ENCODE measurements at places on chromosomes 13 and 19.
A peak's percentile ranks its signal among the peaks of the same experiment; 100 is the strongest.

DNA sequence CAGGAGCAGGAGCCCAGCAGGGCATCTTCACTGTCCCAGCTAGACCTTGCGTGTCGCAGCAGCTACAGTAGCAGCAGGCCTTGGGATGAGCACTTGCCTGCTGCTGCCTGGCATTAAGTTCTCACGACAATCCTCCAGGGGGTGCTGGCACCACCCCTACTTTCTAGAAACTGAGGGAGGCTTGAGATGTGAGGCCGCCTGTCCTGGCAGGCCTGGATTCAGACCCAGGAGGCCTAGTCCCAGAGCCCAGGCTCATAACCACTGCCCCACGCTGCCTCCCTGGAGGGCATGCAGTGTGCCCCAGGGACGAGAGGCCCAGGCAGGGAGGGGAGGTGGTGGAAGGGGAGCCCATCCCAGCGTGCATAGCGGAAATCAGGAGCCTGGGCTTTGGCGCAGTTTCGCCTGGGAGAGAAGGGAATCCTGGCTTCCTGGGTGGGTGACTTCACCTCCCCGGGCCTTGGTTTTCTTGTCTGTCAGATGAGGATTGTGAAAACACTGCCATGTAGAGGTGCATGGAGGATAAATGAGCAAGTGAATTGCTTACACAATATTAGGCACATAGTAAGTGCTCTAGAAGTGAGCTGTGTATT, 26.1 kb downstream of the PPP5C start:
- DNase-seq: no peak

DNA sequence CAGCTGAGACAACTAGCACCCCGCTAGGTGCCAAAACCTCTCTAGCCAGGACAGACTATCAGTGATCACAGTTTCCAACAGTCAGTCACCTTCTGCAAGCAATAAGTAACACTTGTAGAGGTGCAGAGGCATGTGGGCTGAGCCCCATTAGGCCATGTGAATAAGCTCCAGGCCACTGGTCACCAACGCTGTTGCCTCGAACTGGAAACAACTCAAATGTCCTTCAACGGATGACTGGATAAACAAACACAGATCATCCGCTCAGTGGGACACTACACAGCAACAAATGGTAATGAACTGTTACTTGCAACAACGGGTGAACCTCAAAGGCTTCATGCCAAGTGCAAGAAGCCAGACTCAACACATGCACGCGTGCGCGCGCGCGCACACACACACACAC, 27.5 kb upstream of the TMEM160 start:
- DNase-seq: no peak

- DNase-seq: no peak
These were observed 65.8 kb downstream of the MLLT1 start for GRCh38 chr19:6213696-6214641.

- DNase-seq: no peak
These were observed 10.4 kb upstream of the ITM2B start for GRCh38 chr13:48222358-48223301.

DNA sequence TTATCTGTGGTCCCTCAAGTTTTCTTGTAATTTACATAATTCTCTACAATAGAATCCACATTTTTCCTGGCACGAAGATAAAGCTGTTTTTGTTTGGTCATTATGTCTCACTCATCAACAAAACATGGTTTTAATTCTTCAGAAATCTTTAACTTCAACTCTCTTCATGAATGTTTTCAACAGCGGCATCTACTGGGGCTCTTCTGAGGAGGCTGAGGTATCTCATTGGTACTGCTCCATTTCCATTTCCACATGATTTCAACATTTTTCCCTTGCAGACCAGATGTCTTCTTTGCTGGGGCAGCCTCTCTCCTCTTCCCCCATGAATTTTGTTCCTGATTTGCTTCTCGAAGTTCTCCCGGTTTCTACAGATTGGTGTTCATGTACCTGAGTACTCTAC, 5.8 kb upstream of the KBTBD7 start:
- no peak for DNase-seq

DNA sequence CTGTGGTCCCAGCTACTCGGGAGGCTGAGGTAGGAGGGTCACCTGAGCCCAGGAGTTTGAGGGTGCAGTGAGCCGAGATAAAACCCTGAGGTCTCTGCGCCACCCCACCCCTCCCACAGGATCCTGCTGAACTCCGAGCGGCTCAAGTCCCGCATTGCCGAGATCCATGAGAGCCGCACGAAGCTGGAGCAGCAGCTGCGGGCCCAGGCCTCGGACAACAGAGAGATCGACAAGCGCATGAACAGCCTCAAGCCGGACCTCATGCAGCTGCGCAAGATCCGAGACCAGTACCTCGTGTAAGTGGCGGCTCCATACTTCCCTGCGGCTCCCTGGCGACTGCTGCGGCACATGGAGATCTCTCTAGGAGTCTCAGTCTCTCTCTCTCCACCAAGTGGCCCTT, 6.6 kb upstream of the IFI30 start:
- DNase-seq: no peak

- no peak for DNase-seq
These were observed 65.5 kb downstream of the ING1 start for GRCh38 chr13:110779022-110779421.

- peak; percentile 12 for DNase-seq
These were observed 407 bp upstream of the ZNF440 start for GRCh38 chr19:11813703-11814028.

GRCh38 chr13:66996503-66996902, 233.6 kb downstream of the PCDH9 start:
- DNase-seq: no peak

- DNase-seq: no peak
These were observed 2.3 kb downstream of the ONECUT3 start for GRCh38 chr19:1755467-1756171.

DNA sequence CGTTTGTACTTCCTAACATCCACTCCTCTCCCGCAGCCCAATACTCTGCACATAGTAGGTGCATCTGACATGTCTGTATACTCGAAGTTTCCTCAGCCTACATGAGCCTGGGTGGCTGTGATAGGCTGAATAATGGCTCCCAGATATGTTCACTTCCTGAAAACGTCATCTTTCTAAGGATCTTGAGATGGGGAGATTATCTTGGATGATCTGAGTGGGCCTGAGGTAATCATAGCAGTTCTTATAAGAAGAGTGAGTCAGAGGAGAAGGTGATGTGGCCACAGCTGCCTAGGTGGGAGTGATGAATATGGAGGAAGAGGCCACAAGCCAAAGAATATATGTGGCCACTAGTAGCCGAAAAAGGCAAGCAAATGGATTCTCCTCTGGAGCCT, 84.2 kb downstream of the AKAP11 start:
- no peak for DNase-seq

DNA sequence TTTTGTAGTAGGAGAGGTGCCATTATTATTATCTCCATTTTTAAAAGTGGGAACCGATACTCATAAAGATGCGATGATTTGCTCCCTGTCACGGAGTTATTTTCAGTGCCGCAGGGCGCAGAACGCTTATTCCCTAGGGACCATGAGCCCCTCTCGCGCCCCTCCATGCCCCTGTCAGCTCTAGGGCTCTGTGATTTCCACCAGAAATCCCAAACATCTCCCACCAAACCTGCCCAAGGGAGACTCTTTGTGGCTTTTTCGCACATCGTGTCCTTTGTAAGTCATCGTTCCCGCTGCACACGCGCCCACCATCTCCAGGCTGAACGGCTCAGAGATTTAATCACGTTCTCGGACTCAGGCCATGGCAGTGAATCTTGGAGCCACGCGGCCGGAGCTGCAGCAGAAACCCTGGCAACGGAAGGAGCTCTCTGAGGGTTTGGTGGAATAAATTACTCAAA, 105.1 kb downstream of the DNAJC15 start:
- no peak for DNase-seq

DNA sequence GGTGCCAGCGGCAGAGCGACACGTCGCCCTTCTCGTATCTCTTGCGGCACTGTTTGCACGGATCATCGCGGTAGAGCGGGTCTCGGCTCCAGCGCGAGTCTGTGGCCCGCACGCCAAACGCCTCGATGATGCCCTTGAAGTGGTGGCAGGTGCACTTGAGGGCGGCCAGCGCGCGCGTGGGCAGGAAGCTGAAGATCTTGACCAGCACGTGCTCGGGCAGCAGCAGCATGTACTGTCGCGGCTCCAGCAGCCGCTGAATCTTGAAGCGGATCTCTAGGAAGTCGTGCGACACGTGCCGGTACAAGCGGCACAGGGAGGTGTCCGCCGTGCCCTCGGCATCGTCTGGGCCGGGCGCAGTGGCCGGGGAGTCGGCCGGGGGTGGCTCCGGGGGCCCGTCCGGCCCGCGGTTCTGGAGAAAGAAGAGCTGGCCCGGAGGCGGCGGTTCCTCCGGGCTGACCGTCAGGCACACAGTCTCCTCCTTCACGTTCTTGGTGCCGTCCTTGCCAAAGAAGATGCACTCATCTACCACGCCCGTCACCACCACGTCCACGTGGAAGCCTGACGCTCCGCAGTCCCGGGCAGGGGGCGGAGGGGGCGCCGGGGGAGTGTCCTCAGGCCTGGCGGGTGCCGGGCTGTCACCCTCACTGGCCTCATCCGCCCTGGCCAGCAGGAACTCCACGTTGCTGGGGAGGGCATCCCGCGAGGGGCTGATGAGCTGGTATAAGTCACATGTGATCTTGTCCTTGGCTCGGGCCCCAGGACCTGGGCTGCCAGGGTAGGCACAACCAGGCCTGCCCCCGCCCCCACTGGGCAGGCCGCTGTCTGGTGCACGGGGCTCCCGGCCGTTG, 18.6 kb downstream of the FBXO46 start:
- no peak for DNase-seq

- no peak for DNase-seq
These were observed 254.4 kb downstream of the ZNF536 start for GRCh38 chr19:30626626-30626966.

GRCh38 chr19:28869459-28869858, 343.5 kb downstream of the UQCRFS1 start:
- no peak for DNase-seq

DNA sequence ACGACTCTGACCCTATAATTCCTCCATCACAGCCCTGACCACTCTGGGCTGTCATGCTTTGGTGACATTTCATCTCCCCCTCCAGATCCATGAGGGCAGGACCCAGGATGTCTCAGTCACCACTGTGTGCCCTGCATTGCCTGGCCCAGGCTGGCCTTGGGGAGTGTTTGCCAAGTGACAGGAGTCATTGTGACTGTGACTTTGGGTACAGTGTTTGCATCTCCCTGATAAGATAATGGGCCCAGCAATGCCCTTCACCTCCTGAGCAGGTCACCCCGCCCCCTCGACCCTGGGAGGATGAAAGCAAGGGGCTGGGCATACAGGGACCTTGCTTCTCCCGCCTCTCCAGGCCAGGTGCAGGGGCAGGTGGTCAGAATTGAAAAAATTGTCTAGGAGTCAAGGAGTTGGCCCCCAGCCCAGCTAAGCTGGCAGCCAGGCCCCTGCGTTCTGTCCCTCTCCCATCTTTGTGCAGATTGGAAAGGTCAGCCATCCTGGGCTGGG, 5.9 kb upstream of the ATP4A start:
- DNase-seq: no peak

- DNase-seq: no peak
These were observed 86.8 kb downstream of the EDNRB start for GRCh38 chr13:77831866-77832265.

DNA sequence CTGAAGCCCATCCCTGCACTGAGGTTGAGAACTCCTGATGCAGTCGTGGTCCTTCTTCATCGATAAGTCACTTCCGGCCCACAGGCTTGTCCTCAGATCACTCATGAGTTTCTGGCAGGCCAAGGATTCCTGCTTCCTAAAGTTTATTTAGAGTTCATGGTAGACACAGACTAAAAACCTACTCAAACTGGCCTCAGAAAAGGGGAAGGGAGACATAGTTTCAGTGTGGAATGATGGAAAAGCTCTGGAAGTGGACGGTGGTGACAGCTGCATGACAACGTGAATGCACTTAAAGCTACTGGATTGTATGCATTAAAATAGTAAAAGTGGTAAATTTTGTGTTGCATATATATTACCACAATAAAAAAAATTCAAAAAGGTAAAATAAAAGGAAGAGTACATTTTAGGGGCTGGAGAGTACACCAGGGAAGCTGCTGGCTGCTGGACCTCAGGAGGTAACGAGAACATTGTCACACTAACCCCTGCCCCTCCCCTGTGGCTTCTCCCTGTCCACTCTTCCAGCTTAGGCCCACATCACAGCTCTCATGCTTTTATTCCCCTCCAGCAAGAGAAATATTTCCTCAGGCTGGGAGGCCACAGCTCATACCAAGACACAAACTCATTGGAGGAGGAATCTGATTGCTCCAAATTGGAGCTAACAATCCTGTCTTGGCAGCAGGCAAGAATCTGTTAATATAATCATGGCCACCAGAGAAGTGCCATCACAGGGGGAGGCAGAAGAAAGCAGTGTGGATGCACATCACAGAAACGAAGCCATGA, 741.0 kb downstream of the UQCRFS1 start:
- no peak for DNase-seq

DNA sequence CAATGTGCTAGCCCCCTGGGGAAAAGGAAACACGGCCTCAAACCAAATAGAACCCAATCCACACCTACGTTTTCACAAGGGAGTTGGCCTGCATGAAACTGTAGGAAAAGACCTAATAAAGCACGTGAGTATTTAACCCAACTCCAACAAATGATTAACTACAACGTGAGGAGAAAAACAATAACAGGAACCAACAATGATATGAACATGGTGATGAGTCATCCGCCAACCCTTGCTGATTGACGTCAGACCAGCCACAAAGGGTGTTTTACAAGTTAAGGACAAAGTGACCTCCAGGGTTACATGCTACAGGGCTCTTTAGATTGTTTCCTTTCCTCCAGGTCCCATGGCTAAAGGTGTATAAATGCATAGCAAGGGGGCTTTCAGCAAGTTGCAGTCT, 460.5 kb downstream of the COG6 start:
- DNase-seq: no peak

- DNase-seq: no peak
These were observed 6.7 kb upstream of the GPR183 start for GRCh38 chr13:99313941-99314340.

DNA sequence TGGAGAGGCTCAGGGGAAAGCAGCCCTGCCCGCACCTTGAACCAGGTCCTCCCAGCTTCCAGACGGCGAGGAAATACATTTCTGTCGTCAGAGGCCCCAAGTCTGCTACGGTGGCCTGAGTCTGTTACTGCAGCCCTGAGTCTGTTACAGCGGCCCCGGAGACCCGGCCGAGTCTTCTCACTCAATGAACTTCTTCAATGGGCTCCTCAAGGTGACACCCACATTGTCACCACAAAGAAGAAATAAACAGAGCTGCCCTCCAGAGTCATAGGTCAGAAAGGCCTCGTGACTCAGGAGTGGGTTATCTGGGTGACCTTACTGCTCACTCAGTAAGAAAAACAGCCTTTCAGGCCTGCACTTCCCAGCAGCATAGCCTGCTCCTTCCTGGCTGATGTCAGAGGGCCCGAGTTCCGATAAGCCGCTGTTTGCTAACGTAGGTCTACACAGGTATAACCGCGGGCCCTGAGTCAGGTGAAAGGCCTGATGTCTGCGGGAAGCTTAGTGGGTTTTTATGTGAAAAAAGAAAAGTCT, 66.9 kb upstream of the TM9SF2 start:
- DNase-seq: peak; percentile 64

GRCh38 chr19:11447347-11448262, 12.2 kb downstream of the PRKCSH start:
- no peak for DNase-seq
